ENCODE measurements at places on chromosomes 2 and 18.
A peak's percentile ranks its signal among the peaks of the same experiment; 100 is the strongest.

DNA sequence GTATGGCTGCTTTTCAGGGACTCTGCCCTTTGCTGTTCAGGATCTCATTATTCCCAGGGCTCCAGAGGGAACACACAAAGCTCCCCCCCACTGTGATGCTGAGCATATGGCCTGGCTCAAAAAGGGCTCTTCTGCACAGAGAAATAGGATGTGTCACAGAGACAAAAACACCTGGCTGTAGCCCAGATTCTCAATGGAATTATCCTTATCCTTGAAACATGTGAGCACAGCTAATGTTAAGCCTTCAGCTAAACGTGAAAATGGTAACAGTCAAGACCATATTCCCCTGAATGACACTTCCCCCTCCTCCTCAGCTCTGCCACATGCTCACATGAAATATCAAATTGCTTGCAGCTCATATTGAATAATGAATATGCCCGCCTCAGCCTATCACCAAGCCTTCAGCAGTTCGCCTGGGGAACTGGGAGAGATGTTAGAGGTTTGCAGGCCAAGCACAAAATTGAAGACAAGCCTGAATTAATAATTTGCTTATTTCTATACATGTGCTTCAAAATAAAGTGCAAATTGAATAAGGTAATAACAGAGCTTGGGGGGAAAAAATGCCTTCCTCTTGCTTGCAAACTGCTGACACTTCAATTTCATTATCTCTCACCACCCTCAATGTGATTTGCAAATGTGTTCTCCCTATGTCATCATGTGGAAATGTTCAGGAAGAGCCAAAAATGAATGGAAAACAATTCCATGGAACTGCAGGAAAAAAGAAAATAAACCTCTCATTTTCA lies 181.0 kb upstream of the HNRNPA3 start:
- peak; percentile 64 for DNase-seq

- no peak for DNase-seq
Measured at GRCh38 chr2:226771067-226771466, 28.6 kb downstream of the IRS1 start.

- no peak for DNase-seq
Measured at GRCh38 chr18:75074196-75075015, 134.5 kb downstream of the PTGR3 start.

- no peak for DNase-seq
Measured at GRCh38 chr2:176856683-176857082, 355.9 kb upstream of the HNRNPA3 start.

DNA sequence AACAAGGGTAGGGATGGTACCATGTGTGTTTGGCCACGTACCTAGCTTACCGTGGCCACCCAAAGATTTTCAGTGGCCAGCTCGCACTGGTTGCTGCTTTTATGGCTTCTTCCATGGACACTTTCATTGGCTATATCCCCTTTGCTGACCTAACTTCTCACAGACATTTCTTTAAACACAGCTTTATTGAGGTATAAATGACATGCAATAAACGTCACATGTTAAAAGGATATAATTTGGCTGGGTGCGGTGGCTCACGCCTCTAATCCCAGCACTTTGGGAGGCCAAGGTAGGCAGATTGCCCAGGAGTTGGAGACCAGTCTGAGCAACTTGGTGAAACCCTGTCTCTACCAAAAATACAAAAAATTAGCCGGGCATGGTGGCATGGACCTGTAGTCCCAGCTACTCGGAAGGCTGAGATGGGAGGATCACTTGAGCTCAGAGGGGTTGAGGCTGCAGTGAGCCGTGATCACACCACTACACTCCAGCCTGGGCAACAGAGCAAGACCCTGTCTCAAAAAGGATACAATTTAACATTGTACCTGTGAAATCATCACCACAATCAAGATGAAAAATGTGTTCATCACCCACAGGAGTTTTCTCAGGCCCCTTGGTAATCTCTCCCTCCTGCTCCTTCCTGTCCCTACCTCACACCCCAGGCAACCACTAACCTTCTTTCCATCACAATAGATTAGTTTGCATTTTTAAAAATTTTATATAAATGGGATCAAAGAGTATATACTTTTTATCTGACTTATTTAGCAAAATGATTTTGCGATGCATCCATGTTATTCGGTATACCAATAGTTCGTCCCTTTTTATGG lies 127.8 kb upstream of the PPP1CB start:
- DNase-seq, result no peak

DNA sequence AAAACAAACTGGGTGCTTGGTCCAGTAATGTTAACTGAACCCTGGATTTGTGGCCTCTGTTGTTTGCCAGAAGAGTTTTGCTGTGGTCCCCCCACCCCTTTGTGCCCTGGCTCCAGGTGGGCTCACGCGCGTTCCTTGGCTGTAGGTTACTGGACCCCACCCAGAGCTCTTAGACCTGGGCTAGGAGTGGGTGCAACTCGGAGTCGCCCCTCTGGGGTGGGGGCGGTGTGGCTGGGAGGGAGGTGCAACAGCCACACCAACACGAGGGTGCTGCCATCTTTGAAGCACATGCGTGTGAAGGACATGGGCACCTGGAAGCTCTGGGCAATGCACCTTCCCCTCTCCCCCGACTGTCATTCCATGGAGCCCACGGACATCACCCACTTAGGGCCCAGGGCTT lies 92.7 kb downstream of the USP40 start:
- DNase-seq, result no peak

DNA sequence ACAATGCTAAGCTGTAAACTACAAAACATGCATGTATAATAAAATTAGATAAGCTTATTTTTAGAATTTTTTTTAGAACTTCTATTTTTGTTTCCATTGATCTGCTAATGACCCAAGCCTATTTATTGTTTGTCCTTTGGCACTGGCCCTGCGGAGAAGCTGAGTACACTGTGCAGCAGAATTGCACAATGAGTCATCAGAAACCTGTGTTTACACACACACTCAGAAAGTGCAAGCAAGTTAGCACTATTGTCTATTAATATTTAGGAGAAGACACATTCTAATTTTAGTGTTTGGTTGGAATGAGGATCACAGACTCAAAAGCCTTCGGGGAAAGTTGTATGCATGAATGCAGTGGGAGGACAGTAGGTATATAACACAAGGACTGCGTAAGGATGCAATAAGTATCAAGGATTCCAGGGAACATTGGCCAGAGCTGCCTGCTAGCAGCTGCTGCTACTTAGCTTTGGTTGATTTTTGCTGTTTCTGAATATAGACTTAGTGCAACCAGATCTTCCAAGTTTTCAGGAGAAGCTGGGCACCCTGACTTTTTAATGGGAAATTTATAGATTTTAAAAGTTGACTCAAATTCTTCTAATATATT lies 128.2 kb downstream of the KCNH7 start:
- DNase-seq, result peak; percentile 65

DNA sequence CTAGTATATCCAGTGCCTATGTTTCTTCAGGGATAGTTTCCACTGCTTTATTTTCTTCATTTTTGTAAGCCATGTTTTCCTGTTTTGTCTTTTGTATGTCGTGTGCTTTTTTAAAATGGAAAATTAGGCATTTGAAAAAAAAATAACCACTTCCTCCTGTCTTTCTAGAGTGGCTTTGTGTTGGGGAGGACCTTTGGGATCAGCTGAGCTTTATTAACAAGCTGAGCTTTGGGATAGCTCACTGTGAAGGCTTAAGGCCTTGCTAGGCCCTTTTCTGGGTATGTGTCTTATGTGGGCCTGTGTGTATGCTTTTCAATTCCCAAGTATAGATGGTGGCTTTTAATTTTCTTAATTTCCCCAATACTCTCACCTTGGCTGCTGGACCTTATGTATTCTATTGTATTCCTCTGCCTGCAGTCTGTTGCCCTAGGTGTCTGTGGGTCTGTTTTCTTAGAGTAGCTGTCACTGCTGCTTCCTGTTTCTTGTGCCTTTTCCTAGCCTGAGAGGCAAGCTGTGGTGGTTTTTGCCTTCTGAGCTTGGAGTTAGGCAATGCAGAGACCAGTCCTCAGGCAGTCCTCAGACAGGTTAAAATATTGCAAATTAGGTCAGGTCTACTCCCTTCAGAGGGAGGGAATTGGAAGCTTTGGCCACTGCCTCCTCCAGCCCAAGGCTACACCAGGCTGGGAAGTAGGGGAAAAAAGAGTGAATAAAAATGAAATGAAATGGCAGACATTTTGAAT lies 134.7 kb downstream of the LDLRAD4 start:
- DNase-seq, result no peak

DNA sequence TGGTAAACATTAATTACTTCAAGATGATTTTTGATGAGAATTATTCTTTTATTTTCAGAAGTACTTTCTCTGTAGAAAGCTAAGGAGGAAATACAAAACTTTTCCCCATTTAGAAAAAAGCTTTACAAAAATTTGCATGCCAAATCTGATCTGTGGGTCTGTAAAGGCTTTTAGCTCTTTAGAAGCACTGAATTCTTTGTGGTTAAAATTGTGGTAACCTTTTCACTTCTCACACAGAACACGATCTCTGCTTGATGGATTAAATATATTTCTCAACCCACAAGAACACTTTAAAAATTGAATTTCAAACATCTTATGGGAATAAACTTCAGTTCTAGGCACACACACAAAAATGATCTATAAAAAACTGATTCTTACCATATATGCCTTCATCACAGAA lies 63.7 kb downstream of the VIL1 start:
- DNase-seq, result no peak

DNA sequence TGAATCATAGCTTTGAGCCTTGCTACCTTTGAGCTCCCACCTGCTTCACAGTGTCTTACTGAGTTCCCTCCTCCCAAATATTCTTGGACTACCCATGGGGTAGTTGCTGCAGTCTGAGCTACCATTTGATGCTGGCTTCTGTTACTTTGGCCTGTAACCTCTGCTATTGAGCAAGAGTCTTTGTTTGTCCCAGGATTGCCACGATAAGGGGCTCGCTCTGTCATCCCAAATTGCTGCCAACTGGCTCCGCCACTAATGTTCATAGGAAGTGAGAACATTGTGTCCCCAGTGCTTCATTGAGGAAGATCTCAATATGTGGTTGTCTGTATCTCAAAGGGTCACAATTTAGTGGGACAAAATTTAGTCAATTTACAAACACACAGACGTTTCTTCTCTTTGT lies 103.8 kb downstream of the TRIM43 start:
- DNase-seq, result no peak

- DNase-seq, result no peak
Measured at GRCh38 chr2:239440511-239440959, 39.7 kb upstream of the HDAC4 start.

GRCh38 chr2:66555501-66556324 lies 120.8 kb downstream of the MEIS1 start:
- DNase-seq, result no peak

- no peak for DNase-seq
Measured at GRCh38 chr2:48750128-48750739, 5.3 kb downstream of the LHCGR start.

GRCh38 chr2:26633351-26633945 lies 7.7 kb downstream of the CIB4 start:
- DNase-seq, result no peak

DNA sequence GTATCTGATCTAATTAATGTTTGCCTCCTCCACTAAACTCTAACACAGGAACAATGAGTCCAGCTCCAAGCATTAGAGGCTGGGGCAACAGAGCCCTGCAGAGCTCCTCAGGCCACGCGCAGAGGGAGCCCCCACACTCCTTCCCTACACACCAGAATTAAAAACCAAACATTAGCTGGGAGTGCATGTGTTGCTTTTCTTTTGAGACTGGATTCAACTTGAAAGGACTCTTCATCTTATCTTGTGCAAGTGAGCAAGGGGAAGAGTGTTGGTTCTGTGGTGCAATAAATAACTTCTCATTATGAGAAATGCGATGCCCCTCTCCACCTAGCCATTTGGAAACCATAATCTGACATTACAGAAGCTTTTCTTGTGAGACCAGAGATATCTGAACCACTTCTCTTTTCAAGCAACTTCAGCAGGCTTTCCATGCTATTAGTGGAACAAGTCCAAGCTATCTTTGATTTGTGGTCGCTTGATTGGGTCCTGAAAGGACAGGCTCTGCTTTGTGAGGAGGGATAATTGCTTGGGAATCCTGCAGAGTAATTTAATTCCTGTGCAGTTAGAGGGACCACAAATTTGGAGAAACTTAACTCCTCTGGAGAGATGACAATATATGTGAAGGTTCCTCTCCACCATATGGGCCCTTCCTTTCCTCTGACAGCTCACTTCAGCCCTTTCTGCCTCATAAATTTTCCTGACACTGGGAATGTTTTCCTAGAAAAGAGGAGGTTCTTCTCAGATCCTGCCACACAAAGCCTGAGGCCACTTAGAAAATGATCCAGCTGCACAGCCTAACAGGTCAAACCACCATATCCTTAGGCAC lies 112.5 kb downstream of the ATL2 start:
- no peak for DNase-seq

All from NCI-H1092 (cell line).